AG04450 (cell line): ENCODE measurements at places on chromosomes 5 and 9. TPM values are rescaled to one million over a fixed set of nuclear protein-coding genes. Genes with fewer than 3 reads are reported as not detected.

GRCh38 chr9:130885484-130886375, 10.9 kb downstream of the QRFP start:
- DNase-seq, result no peak

GRCh38 chr9:111891910-111892499, 4.6 kb upstream of the UGCG start:
- DNase-seq, result no peak

DNA sequence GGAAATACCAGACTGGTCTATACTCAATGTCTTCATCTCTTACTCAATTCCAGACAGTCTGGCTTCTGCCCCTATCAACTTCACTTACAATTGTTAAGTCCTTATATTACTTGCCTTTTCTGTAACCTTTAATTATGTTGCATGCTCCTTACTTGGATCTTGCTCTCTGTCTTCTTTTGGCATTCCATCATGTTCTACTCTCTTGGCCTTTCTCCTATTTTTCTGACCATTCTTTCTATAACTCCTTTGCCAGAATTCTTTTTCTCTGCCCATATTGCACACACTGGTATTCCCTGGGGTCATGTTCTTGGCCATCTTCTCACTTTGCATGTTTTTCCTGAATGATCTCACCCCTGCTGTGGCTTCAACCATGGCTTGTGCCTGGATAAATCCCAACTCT, 209.8 kb upstream of the ZNF462 start:
- DNase-seq, result no peak

DNA sequence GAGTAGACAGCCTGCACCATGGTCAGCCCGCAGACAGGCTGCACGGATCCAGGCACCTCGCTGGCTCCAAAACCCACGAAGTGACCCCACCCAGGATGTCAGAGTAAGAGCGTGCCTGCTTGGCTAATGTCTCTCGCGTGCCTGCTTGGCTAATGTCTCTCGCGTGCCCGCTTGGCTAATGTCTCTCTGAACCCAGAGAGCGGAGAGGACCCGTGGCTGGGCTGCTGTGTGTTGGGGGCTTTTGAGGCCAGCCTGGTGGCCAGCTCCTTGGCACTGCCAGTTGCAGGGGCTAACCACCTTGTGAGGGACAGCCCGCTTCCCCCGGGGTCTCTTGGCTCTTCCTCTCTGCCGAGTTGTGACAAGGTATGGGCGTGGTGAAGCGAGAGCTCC, 8.9 kb upstream of the RXRA start:
- DNase-seq, result no peak

- DNase-seq, result no peak
These were observed 18.8 kb downstream of the COL5A1 start for GRCh38 chr9:134660407-134660806.

- no peak for DNase-seq
These were observed 184.6 kb downstream of the AP3B1 start for GRCh38 chr5:78109891-78110324.

The CTNNAL1 gene
- polyA plus RNA-seq, result 60.6 and 82.7 TPM in 2 replicates

DNA sequence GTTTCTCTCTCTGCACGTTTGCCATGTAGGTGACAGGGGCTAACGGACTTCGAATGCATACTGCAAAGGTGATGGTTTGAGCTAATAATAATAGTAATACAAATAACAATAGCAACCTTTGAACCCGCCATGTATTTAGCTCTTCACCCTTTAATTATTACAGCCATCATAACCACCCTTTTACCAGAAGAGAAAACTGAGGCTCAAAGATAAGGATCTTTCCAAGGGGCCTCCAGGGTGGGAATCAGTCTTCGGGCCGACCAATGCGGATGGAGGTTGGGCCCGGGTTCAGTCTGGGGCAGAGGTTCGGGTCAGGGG, 494 bp downstream of the CDKN2AIPNL start:
- no peak for DNase-seq

The CXCL14 gene
- not detected in 2 replicates for polyA plus RNA-seq

The MSX2 gene
- 7.2 and 9.5 TPM in 2 replicates for polyA plus RNA-seq

DNA sequence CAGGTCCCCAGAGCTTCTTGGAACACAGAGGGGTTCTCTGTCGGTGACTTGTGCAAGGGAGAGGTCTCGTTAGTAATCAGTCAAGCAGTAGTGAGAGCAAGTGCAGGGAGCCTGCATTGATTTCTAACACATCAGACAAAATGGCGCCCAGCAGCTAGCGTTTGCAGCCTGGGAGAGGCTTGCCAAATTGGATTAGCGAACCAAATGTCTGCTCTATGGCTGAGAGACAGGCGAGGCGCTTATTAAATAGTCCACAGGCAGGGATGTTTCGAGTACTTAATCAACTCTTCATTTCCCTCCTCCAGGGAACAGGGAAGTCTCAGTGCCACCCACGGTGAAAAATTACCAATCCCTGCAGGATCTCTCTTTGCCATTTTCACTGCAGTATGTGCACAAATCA, 131.4 kb upstream of the SHB start:
- DNase-seq, result no peak

DNA sequence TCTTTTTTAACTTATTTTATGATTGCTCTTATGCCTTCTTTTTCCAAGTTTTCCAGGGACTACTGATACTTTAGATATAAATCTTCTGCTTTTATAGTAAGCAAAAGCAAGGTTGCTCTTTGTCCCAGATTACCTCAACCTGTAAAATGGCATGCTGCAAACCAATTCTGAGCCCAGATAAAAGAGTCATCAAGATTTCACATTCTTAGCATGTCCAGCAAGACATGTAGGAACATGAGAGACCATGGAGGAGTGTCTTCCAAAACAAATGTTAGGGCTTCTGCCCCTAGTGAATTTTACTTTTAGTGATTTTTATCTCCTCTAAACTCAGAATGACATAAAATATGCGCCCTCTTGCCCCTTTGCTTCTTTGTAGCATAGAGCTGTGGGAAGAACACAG, 7.0 kb upstream of the CDC20B start:
- DNase-seq, result no peak

- no peak for DNase-seq
These were observed 72.4 kb upstream of the SNX2 start for GRCh38 chr5:122702524-122702875.

DNA sequence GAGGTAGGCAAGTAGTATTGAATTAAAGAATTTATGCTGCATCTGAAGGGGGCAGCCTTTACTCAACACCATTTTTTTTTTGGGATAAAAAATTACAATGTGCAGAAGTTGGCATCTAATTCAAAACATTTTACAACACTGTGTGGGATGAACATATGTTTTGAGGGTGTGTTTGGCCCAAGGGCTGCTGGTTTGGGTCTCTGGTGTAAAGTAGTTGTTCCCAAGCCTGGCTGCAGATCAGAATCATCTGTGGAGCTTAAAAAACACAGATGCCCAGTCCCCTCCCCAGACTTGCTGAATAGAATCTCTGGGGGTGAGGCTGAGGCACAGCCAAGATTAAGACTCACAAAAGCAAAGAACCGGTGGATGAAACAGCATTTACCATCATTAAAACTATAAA, 33.0 kb upstream of the PDZD2 start:
- no peak for DNase-seq

DNA sequence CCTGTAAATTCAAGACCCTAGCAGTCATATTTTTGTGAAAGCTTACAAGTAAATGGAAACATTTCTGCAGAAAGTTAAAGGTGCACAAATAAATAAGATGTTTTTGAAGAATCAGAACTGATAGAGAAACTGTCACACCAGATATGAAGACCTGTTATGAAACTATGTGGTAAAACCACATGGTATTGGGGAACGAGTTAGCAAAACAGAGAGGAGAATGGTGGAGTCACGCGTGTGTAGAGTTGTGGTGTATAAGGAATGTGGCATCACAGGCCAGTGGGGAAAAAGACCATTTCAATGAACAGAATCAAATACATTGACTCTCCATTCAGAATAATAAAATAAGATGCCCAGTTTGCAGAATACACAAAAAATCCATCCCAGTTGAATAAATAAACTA, 477.2 kb downstream of the ICE1 start:
- DNase-seq, result no peak

GRCh38 chr5:147321569-147321968, 86.7 kb downstream of the STK32A start:
- no peak for DNase-seq
